ENCODE measurements at places on chromosomes 7 and 10. TPM values are rescaled to one million over a fixed set of nuclear protein-coding genes. Genes with fewer than 3 reads are reported as not detected.

The SFTPD gene
- polyA plus RNA-seq: 0.22 TPM

The PGAM2 gene
- 367 TPM for polyA plus RNA-seq

The ACHE gene
- 0.80 TPM for polyA plus RNA-seq

The CYP26C1 gene
- not detected for polyA plus RNA-seq

The TAS2R5 gene
- polyA plus RNA-seq: 0.22 TPM

The TNRC18 gene
- polyA plus RNA-seq: 28.8 TPM

The TUBAL3 gene
- 0.23 TPM for polyA plus RNA-seq

The RBP4 gene
- polyA plus RNA-seq: 30.0 TPM

The PHYHIPL gene
- not detected for polyA plus RNA-seq

The PCLO gene
- polyA plus RNA-seq: 0.06 TPM

The CUZD1 gene
- polyA plus RNA-seq: 1.1 TPM

The SAP25 gene
- 2.3 TPM for polyA plus RNA-seq

The AGMO gene
- polyA plus RNA-seq: 0.13 TPM

The FAM180A gene
- 11.3 TPM for polyA plus RNA-seq

The INTS1 gene
- 42.4 TPM for polyA plus RNA-seq

The MKX gene
- 0.09 TPM for polyA plus RNA-seq

The HOXA2 gene
- polyA plus RNA-seq: 0.10 TPM

The C7orf33 gene
- polyA plus RNA-seq: not detected

The CALHM3 gene
- not detected for polyA plus RNA-seq

The AASS gene
- polyA plus RNA-seq: 37.5 TPM

Measured in heart right ventricle (tissue), 16 donors.